ENCODE measurements at places on chromosomes 5 and 9.

GRCh38 chr5:1975898-1976765 is 93.4 kb upstream of the IRX4 start:
- no peak for DNase-seq

- DNase-seq = no peak
These were observed 61.3 kb upstream of the LRRTM2 start for GRCh38 chr5:138936225-138936967.

- DNase-seq = no peak
These were observed 101.3 kb downstream of the PHF2 start for GRCh38 chr9:93677641-93678136.

- DNase-seq = no peak
These were observed 195.8 kb downstream of the NNT start for GRCh38 chr5:43798740-43799139.

- DNase-seq = no peak
These were observed 5.8 kb downstream of the GRHPR start for GRCh38 chr9:37428345-37428744.

DNA sequence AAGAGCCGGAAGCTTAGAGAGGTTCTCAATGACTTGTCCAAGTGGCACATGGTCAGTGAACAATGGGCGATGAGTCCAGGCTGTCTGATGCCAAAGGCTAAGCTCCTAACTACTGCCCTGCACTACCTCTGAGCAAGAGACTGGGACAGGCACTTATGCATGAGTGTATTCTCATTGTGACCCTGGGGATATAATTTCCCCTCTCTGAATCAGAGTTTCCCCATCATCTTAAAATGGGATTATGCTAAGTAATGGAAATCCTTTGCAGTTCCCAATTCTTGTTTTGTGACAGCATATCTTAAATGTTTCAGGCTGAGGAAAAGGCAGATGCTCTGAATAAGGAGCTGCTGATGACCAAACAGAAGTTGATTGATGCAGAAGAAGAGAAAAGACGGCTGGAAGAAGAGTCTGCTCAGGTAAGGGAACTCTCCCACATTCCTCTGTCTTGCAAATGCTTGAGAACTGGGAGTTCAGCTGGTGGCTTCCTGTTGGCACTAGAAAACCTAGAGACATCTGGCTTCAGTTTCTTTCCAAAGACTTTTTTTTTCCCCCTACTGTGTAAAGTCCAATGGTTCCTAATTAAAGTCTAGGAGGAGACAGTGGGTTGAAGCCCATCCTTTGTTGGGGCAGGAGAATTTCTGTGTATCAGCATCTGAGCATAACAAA is 64.1 kb downstream of the GPR21 start:
- no peak for DNase-seq

GRCh38 chr5:175737481-175737880 is 79.6 kb downstream of the HRH2 start:
- DNase-seq = no peak

GRCh38 chr9:122032346-122032745 is 60.8 kb downstream of the TTLL11 start:
- DNase-seq = no peak

DNA sequence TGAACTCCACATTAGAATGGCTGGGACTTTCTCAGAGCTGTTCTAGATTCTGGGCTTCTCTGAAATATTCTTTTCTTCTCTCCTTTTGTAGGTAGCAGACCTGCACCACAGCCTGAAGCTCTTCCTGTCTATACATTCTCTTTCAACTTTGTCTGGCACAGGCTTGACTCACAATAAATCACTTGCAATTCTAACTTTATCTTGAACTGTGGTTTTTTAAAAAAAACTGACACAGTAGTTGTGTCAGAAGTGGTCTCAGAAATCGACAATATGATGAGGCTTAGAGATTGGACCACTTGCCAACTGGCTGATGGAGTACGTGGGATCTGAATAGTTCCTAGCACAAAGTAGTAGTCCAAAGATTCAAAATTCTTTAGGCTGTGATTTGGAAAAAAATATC is 24.1 kb upstream of the CDH9 start:
- DNase-seq = no peak

DNA sequence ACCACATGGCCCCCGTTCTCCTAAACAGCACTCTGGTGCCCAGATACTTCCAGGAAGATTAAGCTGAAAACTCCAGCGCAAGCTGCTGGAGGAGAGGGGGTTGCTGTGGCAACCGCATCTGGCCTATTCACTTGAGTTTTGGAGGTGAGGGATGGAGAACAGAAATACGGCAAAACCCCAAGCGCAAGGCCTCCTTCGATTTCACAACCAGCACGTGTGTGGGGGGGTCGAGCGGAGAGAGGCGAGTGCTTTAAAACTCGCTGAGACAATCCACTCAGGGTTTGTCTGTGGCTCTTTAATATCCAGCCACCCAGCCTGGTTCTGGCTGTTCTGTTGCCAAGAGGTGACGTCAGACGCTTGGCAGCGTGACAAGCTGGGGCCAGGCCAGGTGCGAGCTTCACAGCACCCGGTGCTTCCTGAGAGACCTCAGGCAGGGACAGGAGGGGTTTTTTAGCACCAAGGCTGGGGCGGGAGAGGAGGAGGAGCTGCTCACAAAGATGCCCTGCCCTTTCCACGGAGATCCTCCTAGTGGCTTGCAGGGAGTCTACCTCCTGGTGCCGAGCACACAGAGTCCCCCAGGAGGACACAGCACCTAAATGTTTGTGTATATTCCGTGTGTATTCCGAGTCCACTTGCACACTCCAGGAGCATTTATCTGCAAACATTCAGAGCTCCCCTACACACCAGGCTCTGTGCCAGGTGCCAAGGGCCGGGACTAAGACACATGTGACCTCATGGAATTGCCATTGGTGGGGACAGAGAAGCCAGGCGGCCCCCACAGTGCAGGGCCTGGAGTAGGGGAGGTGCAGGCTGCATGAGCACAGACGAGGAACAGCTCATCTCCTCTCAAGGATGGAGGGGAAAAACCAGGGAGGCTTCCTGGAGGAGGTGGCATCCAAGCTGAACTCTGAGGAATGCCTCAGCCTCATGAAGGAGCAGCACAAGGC is 194.6 kb downstream of the OLFM1 start:
- DNase-seq = peak; percentile 35

DNA sequence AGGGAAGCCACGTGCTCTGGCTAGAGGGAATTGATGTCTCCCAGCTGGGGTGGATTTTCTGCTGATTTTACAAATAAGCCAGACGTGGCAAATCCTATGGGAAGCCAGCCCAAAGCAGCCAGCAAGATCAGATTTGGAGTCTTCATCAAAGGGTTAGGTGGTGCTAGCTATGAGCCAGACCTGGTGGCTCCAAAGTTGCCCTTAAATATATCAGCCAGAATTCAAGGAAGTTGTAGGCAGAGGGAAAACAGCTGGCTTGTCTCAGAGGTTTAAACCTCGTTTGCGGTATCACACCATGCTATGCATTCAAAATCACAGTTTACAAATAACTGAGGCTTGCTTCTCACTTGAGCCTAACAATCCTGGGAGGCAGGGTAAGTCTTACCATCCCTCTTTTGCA is 313.2 kb downstream of the MLLT3 start:
- no peak for DNase-seq

GRCh38 chr5:143196601-143197259 is 206.8 kb downstream of the NR3C1 start:
- DNase-seq = no peak

- DNase-seq = no peak
These were observed 46.9 kb downstream of the ARHGEF37 start for GRCh38 chr5:149628221-149628620.

DNA sequence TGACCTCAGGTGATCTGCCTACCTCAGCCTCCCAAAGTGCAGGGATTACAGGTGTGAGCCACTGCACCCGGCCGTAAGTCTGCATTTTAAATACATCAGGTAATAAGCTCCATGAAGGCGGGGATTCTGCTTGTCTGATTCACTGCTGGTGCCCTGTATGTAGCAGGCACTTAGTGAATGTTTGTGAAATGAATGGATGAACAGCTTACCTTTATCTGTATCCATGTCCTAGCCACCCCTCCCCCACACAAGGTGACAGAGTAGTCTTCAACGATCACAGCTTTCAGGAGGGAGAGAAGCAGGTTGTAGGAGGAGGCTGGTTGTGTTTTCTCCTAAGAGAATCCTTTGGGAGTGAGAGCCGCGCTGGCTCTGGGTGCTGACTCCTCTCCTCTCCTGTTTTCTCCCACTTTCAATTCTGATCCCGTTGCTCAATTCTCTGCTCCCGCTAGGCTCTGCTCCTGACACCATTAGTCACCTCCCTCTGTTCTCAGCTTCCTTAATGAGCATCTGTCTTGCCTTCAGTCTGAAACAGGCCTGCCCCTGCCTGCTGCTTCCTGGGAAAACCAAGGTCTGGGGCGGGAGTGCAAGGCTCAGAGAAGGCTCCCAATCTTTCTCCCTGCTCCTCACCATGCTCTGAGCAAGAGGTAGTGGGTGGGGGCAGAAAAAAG is 88.8 kb upstream of the CTNNA1 start:
- peak; percentile 36 for DNase-seq

DNA sequence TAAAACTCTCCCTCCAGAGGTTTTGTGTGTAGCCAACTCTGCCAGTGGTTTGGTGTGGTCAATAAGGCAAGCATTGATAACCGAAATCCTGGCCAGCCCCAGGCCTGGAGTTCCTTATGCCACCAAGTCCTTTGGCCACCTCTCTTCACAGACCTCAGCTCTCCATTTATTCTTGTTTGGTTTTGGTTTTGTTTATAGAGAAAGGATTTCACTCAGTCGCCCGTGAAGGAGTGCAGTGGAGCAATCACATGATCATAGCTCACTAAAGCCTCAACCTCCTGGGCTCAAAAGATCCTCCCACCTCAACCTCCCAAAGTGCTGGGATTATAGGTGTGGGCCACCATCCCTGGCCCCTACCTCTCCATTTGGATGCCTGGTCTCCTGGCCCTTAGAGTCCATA is 55.4 kb upstream of the PPARGC1B start:
- DNase-seq = no peak

- no peak for DNase-seq
These were observed 81.4 kb downstream of the C9orf152 start for GRCh38 chr9:110126499-110126941.

Measured in GM03348 (cell line).